ENCODE measurements at places on chromosomes 2 and 18.

GRCh38 chr2:220168891-220169546, 541.6 kb downstream of the SLC4A3 start:
- no peak for DNase-seq

DNA sequence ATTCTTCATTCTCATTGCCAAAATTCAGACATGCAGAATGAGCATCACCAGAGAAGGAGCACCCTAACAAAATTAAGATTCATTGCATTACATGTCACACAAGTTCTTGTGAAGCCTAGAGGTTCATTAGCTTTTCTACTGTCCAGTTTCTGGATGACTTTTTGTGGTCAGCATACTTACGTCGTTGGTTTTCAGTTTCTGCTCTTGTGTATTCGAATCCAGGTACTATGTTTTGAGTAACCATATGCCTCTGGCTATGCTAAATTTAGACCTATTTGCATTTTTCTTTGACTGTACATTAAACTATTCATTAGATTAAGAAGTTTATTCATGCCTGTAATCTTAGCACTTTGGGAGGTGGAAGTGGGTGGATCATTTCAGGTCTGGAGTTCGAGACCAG, 251.3 kb downstream of the PARD3B start:
- no peak for DNase-seq

DNA sequence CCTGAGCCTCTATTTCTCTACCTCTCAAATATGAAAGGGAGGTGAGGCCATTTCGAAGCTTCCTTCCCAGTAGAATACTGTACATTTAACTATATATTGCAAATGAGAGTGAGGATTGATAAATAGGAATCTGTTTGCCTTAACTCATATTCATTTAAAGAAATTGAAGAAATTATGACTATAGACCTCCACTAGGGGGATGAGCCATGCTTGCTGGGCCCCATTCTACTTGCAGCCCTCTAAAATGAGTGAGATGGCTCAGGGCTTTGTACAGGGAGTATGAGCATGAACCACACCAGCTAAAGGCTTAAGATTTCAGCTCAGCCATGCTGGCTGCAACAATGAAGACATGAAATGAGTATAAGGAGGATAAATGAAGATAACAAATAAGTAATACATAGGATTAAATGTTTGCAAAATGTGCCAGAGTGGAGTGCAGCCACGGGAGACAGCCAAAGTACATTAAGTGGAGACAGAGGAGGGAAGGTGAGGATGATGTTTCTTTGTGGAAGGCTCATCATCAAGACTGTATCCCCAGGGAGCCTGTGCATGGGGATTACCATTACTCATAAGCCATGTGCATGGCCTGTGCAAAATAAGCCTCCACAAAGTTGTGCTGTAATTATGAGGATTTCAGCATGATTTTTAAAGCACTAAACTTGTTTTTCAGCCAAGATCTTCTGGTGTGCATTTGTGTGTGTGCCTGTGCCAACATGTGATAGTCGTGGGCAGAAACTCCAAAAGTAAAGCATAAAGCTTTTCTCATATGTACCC, 300.8 kb downstream of the CNTNAP5 start:
- DNase-seq, result no peak

- no peak for DNase-seq
Measured at GRCh38 chr18:9001209-9001608, 101.3 kb upstream of the NDUFV2 start.

DNA sequence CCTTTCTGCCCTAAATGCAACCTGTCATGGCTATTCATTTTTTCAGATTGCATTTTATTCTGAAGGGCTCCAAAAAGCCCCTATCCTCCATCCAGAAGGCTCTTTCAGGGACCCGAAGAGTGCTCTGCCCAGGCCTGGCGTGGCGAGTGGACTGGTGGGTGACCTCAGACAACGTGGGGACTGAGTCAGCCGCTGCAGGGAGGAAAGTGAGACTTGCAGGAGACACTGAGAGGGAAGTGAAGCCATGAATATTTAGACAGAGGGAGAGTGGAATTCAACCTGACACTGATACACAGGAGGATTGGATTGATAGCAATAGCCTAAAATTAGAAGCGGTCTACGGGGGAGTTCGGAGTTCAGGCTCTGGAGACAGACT, 63.6 kb upstream of the SIX2 start:
- no peak for DNase-seq

DNA sequence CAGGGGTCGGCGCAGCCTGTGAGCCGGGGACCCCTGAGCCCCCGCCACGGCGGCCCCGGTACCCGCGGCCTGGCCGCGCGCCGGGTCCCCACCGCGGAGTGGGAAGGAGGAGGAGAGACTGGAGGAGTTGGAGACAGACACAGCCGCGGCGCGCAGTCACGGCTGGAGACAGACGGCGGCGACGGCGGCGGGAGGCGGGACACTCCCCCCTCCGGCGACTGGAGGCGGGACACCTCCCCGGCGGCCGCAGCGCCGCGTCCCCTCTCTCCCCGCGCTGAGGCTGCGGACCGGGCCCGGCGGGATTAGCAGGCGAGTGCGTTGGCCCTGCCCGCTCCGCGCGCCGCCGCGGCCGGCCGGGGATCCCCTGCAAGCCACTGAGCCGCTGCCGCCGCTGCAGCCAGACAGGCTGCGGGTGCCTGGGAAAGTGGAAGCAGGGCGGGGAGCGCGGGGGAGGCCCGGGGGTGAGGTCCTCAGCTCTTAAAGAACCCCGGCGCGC, 1.0 kb upstream of the LDLRAD4 start:
- DNase-seq, result peak; percentile 11

DNA sequence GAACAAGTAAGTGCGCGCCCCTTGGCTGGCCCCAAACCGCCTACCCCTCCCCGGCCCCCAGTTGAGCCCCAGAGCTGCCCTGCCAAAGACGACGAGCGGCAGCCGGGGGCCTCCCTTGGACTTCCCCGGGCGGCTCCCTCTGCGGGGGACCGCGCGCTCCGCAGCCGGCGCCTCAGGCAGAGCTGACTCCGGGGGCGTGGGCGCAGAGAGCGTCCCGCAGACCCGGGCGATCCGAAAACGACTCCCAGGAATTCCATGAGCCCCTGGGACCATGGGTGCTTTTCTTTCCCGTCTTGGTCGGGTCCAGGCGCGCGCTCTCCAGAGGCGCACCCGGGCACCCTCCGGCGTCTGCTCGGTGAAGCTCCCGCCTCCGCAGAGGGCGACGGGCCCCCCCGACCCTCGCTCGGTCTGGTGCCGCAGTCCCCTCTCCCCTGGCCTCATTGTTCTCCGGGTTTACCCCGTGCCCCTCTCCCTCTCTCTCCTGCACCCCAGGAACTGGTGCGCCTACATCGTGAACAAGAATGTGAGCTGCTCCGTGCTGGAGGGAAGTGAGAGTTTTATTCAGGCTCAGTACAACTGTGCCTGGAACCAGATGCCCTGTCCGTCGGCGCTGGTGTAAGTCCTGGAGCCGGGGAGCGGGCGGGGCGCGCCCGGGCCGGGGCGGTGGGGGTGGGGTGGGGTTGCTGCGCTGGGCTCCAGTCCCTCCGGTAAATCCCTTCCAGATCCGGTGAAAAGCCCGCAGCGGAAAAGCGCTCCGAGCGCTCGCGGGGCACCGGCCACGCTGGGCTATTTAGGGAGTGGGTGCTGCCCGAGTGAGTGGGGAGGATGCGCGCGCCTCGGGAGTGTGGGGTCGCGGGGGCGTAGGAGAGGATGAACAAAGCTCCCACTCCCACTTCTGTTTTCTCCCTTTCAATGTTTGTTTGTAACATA, 776 bp downstream of the EMILIN2 start:
- DNase-seq, result no peak

- DNase-seq, result no peak
Measured at GRCh38 chr18:73060666-73061288, 193.0 kb upstream of the NETO1 start.

GRCh38 chr2:177207101-177207500, 5.5 kb upstream of the HNRNPA3 start:
- no peak for DNase-seq

GRCh38 chr2:190984595-190984994, 29.4 kb downstream of the STAT1 start:
- DNase-seq, result no peak

- DNase-seq, result no peak
Measured at GRCh38 chr2:186459009-186459408, 27.1 kb upstream of the ZC3H15 start.

DNA sequence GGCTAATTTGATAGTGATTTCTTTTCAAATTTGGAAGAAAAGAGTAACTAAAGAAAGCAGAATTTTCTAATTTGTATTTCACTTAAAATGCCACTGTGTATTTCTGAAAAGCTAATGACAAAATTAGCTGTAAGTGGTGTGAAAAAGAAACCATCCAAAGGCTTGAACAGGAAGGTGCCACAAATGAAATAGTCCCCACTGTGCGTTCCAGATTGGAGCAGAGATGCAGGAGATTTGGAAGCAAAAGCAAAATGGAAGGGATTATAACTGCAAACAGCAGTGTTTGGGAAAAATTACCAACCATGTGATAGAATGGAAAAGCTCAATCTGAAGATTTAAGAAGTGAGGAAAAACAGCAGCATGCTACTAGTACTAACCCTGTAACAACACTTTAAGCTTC, 498.7 kb downstream of the SUCLG1 start:
- no peak for DNase-seq

DNA sequence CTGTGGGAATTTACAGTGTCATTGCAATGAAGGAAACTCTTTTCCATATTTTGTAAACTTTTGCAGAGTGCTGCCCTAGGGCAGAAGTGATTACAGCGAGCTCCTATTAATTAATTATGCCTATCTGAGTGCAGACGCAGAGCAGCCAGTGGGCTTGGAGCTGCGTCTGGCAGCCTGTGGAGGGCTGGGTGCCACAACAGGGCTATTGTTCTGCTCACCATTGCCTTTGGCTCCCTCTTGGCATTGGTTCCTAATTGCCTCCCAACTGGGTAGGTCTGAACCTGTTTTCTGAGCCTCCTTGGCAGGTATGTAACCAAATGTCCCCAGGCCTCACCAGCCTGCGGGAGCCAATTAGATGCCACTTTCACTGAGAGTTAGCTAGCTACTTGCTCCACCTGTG, 25.6 kb upstream of the ITGB6 start:
- DNase-seq, result no peak

GRCh38 chr2:236691799-236692167, 122.2 kb downstream of the ACKR3 start:
- DNase-seq, result no peak

DNA sequence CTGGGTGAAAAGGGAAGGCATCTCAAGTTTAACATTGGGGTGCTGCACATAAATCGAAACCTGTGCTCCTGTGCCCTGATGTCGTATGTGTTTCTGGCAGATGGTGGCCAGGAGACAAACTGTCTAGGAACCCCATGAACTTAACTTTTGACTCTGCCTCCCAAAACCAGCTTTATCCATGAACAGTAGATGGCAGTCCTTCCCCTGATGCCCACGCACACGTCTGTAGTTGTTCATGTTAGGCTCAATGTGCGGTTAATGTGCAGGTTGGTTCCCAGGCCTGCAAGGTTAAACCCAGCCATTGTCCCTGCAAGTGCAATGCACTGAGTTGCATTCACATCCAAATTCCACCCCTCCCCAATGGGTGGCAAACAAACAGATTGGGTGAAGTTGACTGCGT, 44.1 kb upstream of the SIX3 start:
- no peak for DNase-seq

- no peak for DNase-seq
Measured at GRCh38 chr2:220959391-220959802, 612.7 kb downstream of the EPHA4 start.

DNA sequence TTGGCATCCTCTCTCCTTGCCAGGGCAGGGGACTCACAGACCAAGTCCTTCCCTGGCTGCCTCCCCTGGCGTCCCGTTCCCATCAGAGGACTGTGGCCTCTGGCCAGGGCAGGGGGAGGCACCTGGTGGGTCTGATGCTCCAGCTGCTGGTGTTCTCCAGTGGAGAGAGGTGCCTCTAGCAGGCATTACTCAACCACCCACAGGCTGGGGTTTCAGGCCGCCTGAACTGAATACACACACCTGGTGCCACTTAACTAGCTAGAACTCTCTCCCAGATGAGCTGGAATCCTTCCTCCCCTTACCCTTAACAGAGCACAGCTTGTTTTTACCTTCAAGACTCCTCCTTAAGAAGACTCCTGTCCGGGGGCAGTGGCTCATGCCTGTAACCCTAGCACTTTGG, 37.7 kb upstream of the CNGA3 start:
- DNase-seq, result no peak

GRCh38 chr2:200447139-200447855, 62.6 kb downstream of the KCTD18 start:
- DNase-seq, result no peak

DNA sequence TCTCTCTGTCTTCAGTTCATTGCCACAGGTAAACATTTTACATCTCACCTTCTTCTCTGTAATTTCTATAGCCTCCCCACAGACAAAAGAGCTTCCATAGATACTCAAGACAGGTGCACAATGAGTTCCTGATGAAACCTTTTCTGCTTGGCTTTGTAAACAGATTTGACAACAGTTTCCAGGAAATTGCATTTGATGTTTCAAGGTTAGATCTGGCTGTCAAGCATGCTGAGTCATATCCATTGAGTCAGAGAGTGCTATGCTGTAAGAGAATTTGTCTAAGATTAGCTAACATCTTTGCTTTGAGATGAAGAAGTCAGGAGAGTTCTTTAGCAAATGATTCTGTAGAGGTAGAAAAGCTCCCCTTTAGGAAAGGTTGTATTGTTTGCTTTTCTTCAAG, 40.6 kb upstream of the MAP2 start:
- no peak for DNase-seq

- no peak for DNase-seq
Measured at GRCh38 chr2:14011190-14011589, 621.3 kb upstream of the LRATD1 start.

GRCh38 chr2:85303780-85304531, 23.8 kb downstream of the TGOLN2 start:
- no peak for DNase-seq

DNA sequence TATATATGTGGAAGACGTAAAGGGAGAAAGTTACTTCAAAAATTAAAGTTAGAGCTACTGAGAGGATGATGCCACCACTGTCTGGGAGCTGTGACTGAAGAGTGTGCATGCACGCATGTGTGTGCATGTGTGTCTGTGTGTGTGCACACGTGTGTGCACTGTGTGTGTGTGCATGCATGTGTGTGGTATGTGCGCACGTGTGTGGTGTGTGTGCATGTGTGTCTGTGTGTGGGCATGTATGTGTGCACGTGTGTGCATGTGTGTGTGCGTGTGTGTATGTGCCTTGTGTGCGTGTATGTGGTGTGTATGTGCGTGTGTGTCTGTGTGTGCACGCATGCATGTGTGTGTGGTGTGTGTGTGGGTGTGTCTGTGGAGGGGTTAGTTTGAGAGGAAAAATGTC, 473.4 kb downstream of the CMPK2 start:
- no peak for DNase-seq

- DNase-seq, result no peak
Measured at GRCh38 chr2:136517716-136518115, 247.6 kb upstream of the THSD7B start.

- DNase-seq, result no peak
Measured at GRCh38 chr18:69787825-69788547, 159.7 kb downstream of the CD226 start.

DNA sequence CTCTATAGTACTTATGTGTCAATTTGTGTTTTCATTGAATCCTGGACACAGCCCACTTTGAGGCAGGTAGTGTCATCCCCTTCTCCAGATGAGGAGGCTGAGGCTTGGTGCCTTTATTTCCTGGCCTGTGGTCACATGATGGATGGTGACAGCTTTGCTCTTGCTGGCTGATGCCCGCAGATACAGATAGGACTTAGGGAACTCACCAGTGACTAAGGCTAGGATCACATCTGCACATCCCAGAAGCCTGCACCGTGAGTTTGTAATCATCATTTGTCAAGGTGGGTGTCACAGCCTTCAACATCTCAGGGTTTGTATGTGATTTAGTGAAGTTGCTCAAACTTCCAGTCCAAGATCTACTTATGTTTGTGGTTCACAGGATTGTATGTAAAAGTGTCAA, 295.1 kb upstream of the RAB12 start:
- no peak for DNase-seq

Measured in activated naive CD4-positive, alpha-beta T cell (primary cell).